H9 (cell line): ENCODE measurements at places on chromosomes 7 and 10. TPM values are rescaled to one million over a fixed set of nuclear protein-coding genes. Genes with fewer than 3 reads are reported as not detected.

Gene TMEM273
- total RNA-seq = not detected in 2 replicates

Gene GIMAP1
- not detected in 2 replicates for total RNA-seq

DNA sequence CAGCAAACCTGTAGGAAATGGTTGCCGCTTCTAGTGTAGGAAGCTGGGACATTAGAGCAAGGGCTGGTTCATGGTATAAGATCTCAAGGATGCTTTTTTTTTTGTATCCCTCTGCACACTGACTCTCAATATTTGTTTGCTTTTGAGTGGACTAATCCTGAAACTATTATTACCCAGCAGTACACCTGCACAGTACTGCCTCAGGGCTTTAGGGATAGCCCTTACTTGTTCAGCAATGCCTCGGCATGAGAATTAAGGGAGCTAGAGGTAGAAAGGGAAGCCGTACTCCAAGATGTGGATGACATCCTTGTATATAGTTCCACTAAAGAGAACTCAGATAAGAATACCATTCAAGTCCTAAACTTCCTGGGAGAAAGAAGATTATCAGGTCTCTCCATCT lies 70.5 kb downstream of the COPG2 start:
- no peak for DNase-seq
- H3K36me3 ChIP-seq = peaks cover 9% of the 10 kb centered on the region
- no peak overlapping the region for H3K27ac ChIP-seq
- no peaks in the 10 kb centered on the region for H3K27me3 ChIP-seq
- H3K4me3 ChIP-seq = no peak overlapping the region
- H3K4me1 ChIP-seq = no peaks in the 10 kb centered on the region

Gene CEP55
- 16.1 and 17.8 TPM in 2 replicates for total RNA-seq

GRCh38 chr10:71634531-71635164 lies 84.9 kb downstream of the C10orf105 start:
- H3K4me1 ChIP-seq = peaks cover 37% of the 10 kb centered on the region; the same call in 1 of the 2 replicates
- no peaks in the 10 kb centered on the region for H3K36me3 ChIP-seq
- no peak for DNase-seq
- H3K27me3 ChIP-seq = peaks cover 2% of the 10 kb centered on the region; the same call in 1 of the 2 replicates
